ENCODE measurements at places on chromosomes 13 and 19.

DNA sequence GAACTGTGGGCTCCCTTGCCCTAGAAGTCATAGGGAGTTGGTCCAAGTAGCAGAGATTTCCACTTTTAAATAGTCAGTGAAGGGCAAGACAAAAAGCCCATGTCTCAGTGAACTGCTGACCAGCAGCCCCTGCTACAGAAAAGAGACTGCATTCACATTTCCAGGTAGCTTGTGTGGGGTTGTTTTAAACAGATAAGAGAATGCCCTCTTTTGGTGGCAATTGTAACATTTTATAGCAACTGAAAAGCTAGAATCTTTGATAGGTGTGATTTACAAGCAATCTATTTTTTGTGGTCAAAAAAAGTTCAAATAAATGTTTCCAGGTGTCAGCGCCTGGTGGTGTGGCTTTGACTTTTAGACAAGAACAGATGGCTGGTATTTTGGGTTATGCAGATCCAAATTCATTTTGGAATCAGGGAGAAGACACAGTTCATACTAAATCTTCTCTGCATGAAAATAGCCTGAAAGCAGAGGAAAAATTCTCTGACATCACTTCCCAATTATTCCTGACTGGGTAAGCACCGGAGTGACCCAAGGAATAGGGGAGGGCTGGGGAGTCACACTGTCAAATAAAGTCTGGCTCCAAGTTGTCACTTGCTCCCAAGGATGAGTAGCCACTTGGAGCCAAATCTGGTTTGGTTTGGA, 26.2 kb upstream of the GPR12 start:
- no peak overlapping the region for H3K4me3 ChIP-seq
- peaks cover 5% of the 10 kb centered on the region for H3K4me1 ChIP-seq
- peaks cover 34% of the 10 kb centered on the region for H3K27me3 ChIP-seq
- H3K27ac ChIP-seq, result no peak overlapping the region

DNA sequence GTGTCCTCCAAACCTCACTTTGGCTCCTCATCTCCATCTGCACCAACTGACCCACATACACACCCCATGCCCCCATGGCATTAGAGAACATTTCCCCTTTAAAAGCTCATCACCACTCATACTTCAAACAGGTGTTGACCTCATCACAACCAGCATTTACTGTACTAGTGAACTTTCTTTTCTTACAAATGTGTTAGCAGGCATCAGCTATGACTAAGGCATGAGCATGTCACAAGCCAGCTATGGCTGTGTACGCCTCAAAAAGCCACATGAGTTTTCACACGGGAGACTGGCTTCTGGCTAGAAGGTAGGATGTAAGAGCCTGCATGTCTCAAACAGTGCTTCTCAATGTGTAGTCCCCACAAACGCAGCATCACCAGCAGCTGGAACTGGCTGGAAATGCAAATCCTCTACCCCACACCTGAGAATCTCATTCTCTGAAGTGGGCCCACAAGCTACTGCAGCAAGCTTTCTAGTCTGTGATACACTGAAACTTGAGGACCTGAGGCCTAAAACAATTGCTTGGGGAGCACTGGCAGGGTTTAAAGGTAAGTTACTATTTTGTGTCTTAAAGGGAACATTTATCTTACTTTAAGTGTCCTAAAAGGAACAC, 66.8 kb downstream of the TUBGCP3 start:
- no peaks in the 10 kb centered on the region for H3K27me3 ChIP-seq
- no peak for DNase-seq
- no peak overlapping the region for H3K27ac ChIP-seq
- H3K36me3 ChIP-seq, result peaks cover 81% of the 10 kb centered on the region

- H3K4me1 ChIP-seq, result peaks cover 14% of the 10 kb centered on the region
- no peak overlapping the region for H3K27ac ChIP-seq
- H3K27me3 ChIP-seq, result no peaks in the 10 kb centered on the region
- no peak for DNase-seq
Observed at GRCh38 chr19:8489561-8490394, 12.7 kb downstream of the PRAM1 start.

- no peak overlapping the region for H3K4me3 ChIP-seq
- no peaks in the 10 kb centered on the region for H3K36me3 ChIP-seq
Observed at GRCh38 chr13:44317752-44318151, 55.9 kb upstream of the SERP2 start.

DNA sequence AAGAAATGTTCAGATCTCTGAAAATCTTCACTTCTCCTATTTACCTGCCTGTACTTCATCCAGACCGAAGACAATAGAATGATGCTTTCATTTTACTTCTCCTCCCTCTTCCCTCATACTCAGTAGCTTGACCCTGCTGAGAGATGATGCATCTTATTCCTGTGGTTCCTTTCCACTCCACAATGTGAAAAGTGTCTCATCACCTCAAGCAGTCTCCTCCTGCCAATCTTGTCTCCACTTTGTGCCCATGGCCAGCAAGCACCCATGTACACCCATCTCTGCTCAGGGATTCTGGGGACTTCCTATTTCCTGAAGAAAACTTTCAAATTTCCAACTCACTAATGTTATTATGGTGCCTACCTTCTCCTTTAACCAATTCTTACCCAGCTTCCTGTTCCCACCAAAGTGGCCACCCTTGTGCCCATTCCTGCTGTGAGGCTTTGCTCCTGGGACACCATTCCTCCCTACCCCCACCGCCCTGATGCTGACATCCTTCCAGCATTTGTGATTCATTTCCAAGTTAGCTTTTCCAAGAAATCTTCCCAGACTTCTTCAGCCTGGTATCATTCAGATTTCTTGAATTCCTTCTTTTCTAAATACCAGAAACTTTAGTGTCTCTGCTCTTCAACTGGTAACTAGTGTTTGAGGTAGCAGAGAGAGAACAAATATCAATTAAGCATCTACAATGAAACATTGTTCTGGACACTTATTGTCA, 212.5 kb downstream of the POSTN start:
- no peaks in the 10 kb centered on the region for H3K4me1 ChIP-seq
- H3K27ac ChIP-seq, result no peak overlapping the region
- no peak for DNase-seq
- H3K27me3 ChIP-seq, result no peaks in the 10 kb centered on the region

GRCh38 chr13:103324641-103325040, 258.4 kb upstream of the SLC10A2 start:
- H3K4me1 ChIP-seq, result no peaks in the 10 kb centered on the region
- no peak overlapping the region for H3K4me3 ChIP-seq
- H3K36me3 ChIP-seq, result no peaks in the 10 kb centered on the region
- H3K27me3 ChIP-seq, result no peaks in the 10 kb centered on the region

DNA sequence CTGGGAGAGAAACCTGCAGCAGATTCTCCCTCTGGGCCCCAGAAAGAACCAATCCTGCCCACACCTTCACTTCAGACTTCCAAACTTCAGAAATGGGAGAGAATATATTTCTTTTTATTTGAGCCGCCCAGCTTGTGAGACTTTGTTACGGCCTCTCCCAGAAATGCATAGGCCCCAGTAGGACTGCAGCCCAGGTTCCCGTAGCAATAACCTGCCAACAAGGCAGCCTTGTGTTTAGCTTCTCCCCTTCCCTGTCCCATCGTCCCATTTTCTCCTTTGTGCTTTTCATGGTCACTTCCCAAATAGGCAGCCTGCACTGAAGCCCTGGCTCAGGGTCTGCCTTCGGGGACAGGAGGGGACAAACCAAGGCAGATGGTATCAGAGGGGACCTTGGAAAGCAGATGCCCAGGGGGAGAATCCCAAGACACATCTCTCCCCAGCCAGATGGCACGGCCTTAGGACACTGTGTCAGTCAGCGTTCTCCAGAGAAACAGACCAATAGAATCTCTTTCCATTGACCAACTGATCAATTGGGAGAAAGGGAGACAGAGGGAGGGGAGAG, 3.7 kb upstream of the ARHGEF7 start:
- no peaks in the 10 kb centered on the region for H3K36me3 ChIP-seq
- peaks cover 26% of the 10 kb centered on the region for H3K27me3 ChIP-seq
- no peak overlapping the region for H3K27ac ChIP-seq
- no peak overlapping the region for H3K4me3 ChIP-seq

DNA sequence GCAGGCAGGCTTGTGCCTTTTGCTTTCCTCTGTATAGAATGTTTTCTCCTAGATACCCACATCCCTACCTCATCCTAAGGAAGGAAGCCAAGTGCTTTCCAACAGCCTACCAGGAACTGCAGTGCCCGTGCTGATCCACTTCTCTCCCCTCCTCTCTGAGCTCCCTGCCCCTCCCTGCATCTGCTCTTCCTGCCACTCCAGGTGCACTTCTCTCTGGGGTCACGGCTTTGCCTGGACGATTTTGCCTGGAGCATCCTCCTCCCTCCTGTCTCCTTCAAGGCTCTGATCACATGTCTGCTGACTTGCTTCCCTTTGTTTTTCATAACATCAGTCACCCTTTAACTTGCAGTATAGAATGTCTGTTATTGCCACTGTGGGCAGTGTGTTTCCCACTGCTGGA, 34.7 kb upstream of the IRS2 start:
- DNase-seq, result no peak
- no peak overlapping the region for H3K27ac ChIP-seq
- peaks cover 3% of the 10 kb centered on the region for H3K27me3 ChIP-seq

GRCh38 chr13:67258482-67258881, 28.3 kb upstream of the PCDH9 start:
- no peak overlapping the region for H3K27ac ChIP-seq
- H3K4me3 ChIP-seq, result no peak overlapping the region
- no peaks in the 10 kb centered on the region for H3K4me1 ChIP-seq
- H3K27me3 ChIP-seq, result no peaks in the 10 kb centered on the region
- no peak for DNase-seq

- H3K4me3 ChIP-seq, result no peak overlapping the region
- H3K27ac ChIP-seq, result no peak overlapping the region
- no peak for DNase-seq
- peaks cover 14% of the 10 kb centered on the region for H3K4me1 ChIP-seq
- H3K36me3 ChIP-seq, result no peaks in the 10 kb centered on the region
Observed at GRCh38 chr19:40775632-40776022, 306 bp downstream of the MIA start.

GRCh38 chr13:37443538-37443937, 155.0 kb downstream of the POSTN start:
- H3K27me3 ChIP-seq, result no peaks in the 10 kb centered on the region
- H3K4me3 ChIP-seq, result no peak overlapping the region
- no peak for DNase-seq
- no peak overlapping the region for H3K27ac ChIP-seq
- H3K36me3 ChIP-seq, result no peaks in the 10 kb centered on the region

GRCh38 chr19:52896431-52897137, 851 bp downstream of the ZNF320 start:
- H3K27ac ChIP-seq, result peak overlapping the region; percentile 91
- peaks cover 3% of the 10 kb centered on the region for H3K36me3 ChIP-seq
- H3K4me3 ChIP-seq, result peak overlapping the region; percentile 73
- H3K4me1 ChIP-seq, result peaks cover 5% of the 10 kb centered on the region

DNA sequence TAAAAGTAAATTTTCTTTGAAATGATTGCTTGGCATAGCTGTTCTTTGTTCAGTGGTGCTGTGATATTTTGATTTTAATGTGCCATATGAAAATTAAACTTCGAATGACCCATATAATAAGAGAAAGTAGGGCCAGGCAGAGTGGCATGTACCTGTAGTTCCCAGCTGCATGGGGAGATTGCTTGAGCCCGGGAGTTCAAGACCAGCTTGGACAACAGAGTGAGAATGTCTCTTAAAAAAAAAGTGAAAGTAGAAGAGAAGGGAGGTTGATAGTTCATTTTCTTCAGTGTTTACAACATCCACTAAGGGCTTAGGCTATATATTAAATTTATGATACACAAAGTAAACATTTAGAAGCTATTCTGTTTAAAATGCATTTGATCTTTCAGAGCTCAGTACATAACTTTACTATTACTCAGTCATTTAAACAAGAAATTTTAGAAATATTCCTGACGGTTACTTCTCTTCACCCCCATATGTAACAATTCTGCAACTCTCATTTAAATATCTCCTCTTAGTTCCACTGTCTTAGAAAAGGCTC, 17.2 kb upstream of the RFC3 start:
- no peaks in the 10 kb centered on the region for H3K4me1 ChIP-seq
- H3K27me3 ChIP-seq, result no peaks in the 10 kb centered on the region
- no peak for DNase-seq
- peak overlapping the region; percentile 8 for H3K4me3 ChIP-seq

- H3K27ac ChIP-seq, result no peak overlapping the region
- peaks cover 11% of the 10 kb centered on the region for H3K4me1 ChIP-seq
- peak; percentile 64 for DNase-seq
- no peaks in the 10 kb centered on the region for H3K36me3 ChIP-seq
- H3K4me3 ChIP-seq, result peak overlapping the region; percentile 52
- peaks cover 62% of the 10 kb centered on the region for H3K27me3 ChIP-seq
Observed at GRCh38 chr13:87671753-87672605, 808 bp downstream of the SLITRK5 start.

DNA sequence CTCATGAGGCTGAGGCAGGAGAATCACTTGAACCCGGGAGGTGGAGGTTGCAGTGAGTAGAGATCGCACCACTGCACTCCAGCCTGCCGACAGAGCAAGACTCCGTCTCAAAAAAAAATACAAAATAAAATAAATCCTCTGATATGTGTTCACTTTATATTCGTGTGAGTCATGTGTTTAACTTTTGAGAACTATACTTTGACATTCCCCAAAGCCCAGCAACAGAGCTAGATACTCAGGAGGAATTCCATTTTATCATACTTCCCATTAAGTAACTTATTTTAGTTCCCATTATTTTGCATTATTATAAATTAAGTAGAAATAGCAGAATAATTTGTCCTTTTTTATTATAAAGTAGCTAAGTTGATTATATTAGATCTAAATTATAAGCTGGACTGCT, 3.3 kb upstream of the CHAMP1 start:
- H3K27me3 ChIP-seq, result no peaks in the 10 kb centered on the region
- no peak overlapping the region for H3K4me3 ChIP-seq
- H3K36me3 ChIP-seq, result peaks cover 11% of the 10 kb centered on the region
- DNase-seq, result no peak
- H3K27ac ChIP-seq, result no peak overlapping the region

DNA sequence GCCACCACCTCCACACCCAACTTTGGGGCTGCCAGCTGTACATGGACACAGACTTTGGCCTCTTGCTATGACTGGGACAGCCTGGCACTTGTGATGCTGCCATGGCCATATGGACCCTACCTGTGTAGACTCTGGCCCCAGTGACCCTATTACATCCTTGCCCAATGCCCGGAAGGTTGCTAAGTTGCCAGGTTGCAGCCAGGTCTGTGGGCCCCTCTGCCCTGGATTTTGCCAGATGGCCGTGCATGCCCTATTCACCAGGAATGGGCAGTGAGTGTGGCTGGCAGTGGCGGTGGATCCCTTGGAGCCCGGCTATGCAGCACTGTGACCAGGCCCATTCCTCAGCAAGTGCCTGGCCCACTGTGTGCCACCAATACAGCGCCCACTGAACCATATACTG, 8.9 kb upstream of the SDHAF1 start:
- H3K4me3 ChIP-seq, result no peak overlapping the region
- peaks cover 29% of the 10 kb centered on the region for H3K27me3 ChIP-seq
- no peak for DNase-seq
- no peaks in the 10 kb centered on the region for H3K4me1 ChIP-seq
- H3K27ac ChIP-seq, result no peak overlapping the region
- no peaks in the 10 kb centered on the region for H3K36me3 ChIP-seq
